WTC11 (cell line): ENCODE measurements at places on chromosomes 5 and 9.

GRCh38 chr9:26234865-26235264, 556.6 kb upstream of the TUSC1 start:
- DNase-seq, result no peak
- no peak overlapping the region for H3K4me3 ChIP-seq
- no peaks in the 10 kb centered on the region; the same call in 1 of the 2 replicates for H3K27me3 ChIP-seq

- no peaks in the 10 kb centered on the region for H3K27me3 ChIP-seq
- no peak overlapping the region for H3K4me3 ChIP-seq
Measured at GRCh38 chr5:87729781-87730180, 317.1 kb upstream of the CCNH start.

DNA sequence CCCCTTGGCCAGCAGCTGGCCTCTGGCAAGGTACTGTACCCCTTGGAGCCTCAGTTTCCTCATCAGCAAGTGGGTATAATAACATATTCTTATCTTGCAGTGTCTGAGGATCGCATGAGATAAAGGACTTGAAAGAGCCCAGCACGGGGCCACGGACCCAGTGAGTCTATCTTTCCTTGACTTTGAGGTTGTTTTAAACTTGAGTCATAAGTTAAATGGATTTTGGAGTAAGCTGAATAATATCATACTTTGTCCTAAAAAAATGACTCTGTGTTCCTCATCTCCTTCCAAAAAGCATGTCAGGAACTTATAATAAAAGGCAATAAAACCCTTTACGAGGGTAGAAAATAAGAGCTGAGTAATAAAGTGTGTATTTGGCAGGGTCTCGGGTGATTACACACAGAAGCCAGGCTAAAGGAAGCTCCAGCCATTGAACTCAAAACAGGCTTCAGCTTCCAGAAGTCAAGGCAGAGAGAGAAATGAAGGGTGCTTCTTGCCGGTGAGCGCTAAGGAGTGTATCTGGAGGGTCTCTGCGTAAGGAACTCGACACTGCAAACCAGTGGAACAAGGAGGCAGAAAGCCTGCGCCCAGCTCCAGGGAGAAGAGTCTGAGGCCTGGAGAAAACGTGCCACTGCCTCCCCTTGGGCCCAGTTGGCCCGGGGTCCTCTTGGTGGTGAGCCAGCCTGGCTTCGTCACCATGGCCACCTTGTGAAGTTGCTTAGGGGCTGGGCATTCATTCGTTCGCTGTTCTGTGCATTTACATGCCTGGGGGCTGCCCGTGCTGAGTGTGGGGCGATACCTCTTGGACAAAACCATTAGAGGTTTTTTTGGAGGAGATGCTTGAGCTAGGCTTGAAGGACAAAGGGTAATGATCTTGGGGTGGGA, 72.4 kb upstream of the PHYKPL start:
- H3K27ac ChIP-seq, result no peak overlapping the region
- peaks cover 13% of the 10 kb centered on the region for H3K4me1 ChIP-seq
- peaks cover 2% of the 10 kb centered on the region; the same call in 1 of the 2 replicates for H3K36me3 ChIP-seq
- DNase-seq, result peak; percentile 7
- no peaks in the 10 kb centered on the region; the same call in 1 of the 2 replicates for H3K27me3 ChIP-seq
- H3K4me3 ChIP-seq, result no peak overlapping the region

GRCh38 chr9:110334183-110334582, 3.5 kb downstream of the TXNDC8 start:
- H3K36me3 ChIP-seq, result no peaks in the 10 kb centered on the region
- no peak for DNase-seq
- H3K4me1 ChIP-seq, result no peaks in the 10 kb centered on the region
- H3K27ac ChIP-seq, result no peak overlapping the region
- no peak overlapping the region for H3K4me3 ChIP-seq

DNA sequence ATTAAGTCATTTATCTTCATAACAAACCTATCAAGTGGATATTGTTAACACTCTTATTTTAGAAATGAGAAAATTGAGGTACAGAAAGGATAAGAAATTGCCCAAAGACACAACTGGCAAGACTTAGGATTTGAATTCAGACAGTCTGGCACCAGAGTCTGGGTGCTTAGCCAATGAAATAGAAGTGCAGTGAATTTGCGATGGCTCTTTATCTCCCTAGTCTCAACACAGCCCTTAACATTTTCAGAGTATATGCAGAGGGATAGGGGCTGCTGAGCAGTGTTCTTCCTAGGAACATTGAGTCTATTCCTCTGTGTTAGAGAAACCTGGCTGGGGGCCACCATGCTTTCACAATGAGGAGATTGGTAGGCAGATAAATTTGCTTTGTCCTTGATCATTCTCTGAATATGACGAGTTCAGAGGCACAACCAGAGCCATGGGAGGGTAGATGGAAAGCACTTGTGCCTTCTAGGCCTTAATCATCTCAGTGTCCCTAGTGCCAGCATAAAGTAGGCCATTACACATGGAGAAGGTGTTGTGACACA, 6.1 kb upstream of the FSD1L start:
- no peak for DNase-seq
- H3K4me3 ChIP-seq, result no peak overlapping the region
- H3K36me3 ChIP-seq, result no peaks in the 10 kb centered on the region
- no peak overlapping the region for H3K27ac ChIP-seq

DNA sequence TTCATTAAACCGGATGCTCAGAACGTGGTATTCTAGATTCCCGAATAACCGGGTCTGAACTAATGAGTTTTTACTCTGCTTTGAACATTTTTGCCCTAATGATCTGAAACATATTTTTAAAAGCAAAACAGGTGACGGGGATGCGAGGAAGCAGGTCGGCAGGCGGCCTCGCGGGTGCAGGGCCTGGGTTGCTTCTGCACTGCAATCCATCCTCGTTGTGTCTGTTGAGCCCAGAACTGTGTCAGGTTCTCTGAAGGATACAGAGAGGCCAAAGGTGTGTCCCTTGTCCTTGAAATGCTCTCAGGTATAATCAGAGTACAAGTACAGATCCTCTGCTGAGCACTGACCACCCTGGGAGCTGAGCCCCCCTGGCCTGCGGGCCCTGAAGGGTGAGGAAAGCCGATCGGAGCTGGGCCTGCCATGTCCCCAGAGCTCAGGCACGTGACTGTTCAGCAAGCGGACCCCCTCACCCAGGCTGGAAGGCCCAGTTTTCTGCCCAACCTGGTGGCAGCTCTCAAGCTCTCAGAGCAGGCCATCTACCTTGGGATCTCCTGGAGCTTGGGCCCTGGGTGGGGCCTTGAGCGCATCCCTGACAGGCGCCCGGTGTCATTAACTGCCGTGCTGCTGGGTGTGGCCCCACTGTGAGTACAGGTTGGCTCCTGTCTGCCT, 151.8 kb downstream of the OLFM1 start:
- peaks cover 1% of the 10 kb centered on the region; the same call in 1 of the 2 replicates for H3K27me3 ChIP-seq
- DNase-seq, result no peak
- no peak overlapping the region for H3K4me3 ChIP-seq
- H3K4me1 ChIP-seq, result peaks cover 9% of the 10 kb centered on the region; the same call in 1 of the 2 replicates
- no peaks in the 10 kb centered on the region for H3K36me3 ChIP-seq

- peaks cover 6% of the 10 kb centered on the region for H3K36me3 ChIP-seq
- no peak overlapping the region for H3K4me3 ChIP-seq
- no peak for DNase-seq
- no peak overlapping the region for H3K27ac ChIP-seq
- peaks cover 31% of the 10 kb centered on the region for H3K4me1 ChIP-seq
Measured at GRCh38 chr9:94153905-94154304, 69.6 kb downstream of the PTPDC1 start.

GRCh38 chr9:123867034-123867433, 62.9 kb downstream of the DENND1A start:
- no peak overlapping the region for H3K27ac ChIP-seq
- H3K4me1 ChIP-seq, result peaks cover 71% of the 10 kb centered on the region
- DNase-seq, result no peak
- no peak overlapping the region for H3K4me3 ChIP-seq
- H3K36me3 ChIP-seq, result no peaks in the 10 kb centered on the region
- H3K27me3 ChIP-seq, result peaks cover 20% of the 10 kb centered on the region

- no peak overlapping the region; the same call in 1 of the 2 replicates for H3K27ac ChIP-seq
- DNase-seq, result no peak
- H3K4me3 ChIP-seq, result no peak overlapping the region
Measured at GRCh38 chr5:26791433-26791832, 247.0 kb downstream of the CDH9 start.

DNA sequence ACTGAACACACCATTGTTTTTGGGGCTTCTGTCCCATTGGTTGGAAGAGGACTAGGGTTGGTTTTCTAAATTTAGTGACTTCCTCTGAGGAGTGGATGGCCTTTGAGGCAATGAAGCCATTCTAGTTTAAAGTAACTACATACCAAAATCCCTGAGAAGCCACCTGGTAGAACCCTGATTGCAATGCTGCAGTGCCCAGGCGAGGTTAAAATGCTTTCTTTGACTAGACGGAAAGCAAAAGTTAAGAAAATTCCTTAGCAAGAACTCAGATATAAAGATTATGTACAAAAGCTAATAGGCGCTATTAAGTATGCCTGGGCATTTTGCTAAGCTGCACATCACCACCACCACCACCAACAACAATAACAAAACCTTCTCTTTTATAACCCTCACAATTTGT, 20.6 kb downstream of the GLRX start:
- H3K36me3 ChIP-seq, result no peaks in the 10 kb centered on the region
- no peak overlapping the region for H3K27ac ChIP-seq
- H3K27me3 ChIP-seq, result no peaks in the 10 kb centered on the region
- no peak for DNase-seq

DNA sequence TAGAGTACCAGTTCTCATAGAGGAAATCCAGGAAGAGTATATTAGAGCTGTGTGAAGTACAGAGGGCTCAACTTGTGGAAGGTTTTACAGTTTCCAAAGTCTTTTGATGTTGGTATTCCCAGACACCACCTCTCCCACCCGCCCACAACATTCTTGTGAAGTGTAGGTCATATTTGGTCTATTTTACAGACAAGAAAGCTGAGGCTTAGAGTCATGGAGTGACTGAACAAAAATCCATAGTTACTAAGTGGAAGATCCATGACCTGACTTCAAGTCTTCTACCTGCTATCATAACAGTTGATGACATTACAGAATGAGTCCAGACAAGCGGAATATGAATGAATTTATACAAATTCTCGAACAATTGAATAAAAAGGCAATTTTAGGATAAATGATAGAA, 187.1 kb upstream of the RPS23 start:
- no peak overlapping the region for H3K27ac ChIP-seq
- no peaks in the 10 kb centered on the region for H3K27me3 ChIP-seq
- peaks cover 4% of the 10 kb centered on the region; the same call in 1 of the 2 replicates for H3K36me3 ChIP-seq
- no peak for DNase-seq
- peaks cover 4% of the 10 kb centered on the region for H3K4me1 ChIP-seq

DNA sequence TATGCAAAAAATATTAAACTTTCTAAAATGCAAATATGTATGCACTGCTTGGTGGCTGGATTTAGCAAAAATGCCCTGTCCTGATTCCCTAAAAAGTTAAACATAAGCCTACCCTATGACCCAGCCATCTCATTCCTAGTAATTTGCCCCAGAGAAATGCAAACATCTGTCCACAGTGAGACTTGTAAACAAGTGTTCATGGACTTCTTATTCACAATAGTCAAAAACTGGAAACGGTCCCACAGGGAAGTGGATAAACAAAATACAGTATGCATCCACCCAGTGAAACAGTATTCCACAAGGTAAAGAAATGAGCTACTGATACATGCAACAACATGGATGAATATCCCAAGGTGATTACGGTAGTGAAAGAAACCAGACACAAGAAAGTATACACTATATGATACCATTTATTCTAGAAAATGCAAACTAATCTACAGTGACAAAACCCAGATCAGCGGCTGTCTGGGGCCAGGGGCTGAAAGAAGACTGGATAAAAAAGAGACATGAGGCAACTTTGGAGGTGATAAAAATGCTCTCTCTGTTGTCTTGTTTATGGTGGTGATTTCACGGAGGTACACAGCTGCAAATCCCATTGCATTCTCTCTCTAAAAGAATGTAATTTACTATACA, 277.3 kb downstream of the GLIS3 start:
- DNase-seq, result no peak
- H3K27ac ChIP-seq, result no peak overlapping the region
- peaks cover 5% of the 10 kb centered on the region for H3K4me1 ChIP-seq
- no peak overlapping the region for H3K4me3 ChIP-seq

GRCh38 chr9:127786773-127787104, 905 bp downstream of the CDK9 start:
- peak overlapping the region; percentile 97 for H3K4me3 ChIP-seq
- peak overlapping the region; percentile 93 for H3K27ac ChIP-seq
- DNase-seq, result no peak
- H3K27me3 ChIP-seq, result no peaks in the 10 kb centered on the region

DNA sequence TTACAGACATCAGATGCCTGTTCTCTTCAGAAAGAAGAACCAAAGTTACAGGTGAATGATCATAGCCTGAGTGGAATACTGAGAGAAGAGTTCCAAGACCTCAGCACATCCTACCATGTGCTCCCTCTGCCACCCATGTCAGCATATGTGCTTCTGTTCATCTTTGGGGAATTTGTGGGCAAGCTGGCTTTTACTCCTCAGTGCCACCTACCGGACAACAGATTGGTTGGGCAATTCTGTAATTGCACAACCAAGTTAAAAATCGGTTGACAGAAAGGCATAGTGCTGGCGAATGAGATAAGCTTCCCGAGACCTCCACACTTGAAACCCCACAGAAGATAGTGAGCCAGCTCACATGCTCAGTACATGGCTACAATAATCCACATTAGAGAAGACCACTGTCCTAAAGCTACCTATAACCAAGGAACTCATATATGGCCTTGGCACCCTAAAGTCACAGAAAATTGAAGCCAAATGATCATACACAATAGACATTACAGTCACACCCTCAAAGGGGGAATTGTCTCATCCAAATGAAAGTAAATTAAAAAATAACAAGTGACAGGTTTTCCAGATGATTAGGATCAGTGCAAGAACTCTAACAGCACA, 1238.0 kb upstream of the NUDT12 start:
- no peaks in the 10 kb centered on the region for H3K36me3 ChIP-seq
- no peak overlapping the region for H3K4me3 ChIP-seq
- peak; percentile 31 for DNase-seq
- H3K27ac ChIP-seq, result no peak overlapping the region
- peaks cover 4% of the 10 kb centered on the region for H3K27me3 ChIP-seq

GRCh38 chr9:23586906-23587305, 239.1 kb downstream of the ELAVL2 start:
- no peak overlapping the region for H3K4me3 ChIP-seq
- H3K36me3 ChIP-seq, result no peaks in the 10 kb centered on the region
- H3K27ac ChIP-seq, result no peak overlapping the region
- no peak for DNase-seq
- peaks cover 33% of the 10 kb centered on the region for H3K4me1 ChIP-seq

DNA sequence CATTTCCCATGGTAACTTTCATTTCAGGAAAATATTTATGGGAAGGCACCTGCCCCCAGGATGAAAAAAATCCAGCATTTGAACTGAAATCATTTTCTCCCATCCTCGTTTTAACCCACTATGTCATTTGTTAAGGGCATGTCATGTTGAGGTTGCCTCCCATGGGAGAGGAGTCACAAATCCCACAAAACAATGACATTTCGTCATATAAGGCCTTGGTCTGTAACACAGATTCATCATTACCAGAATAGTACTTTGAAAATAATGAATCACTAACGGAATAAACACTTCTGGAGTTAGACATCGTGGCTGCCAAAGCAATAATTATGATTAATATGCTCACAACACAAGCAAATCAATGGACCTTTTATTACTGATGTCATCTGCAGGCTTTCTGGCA, 274.1 kb downstream of the NDUFS4 start:
- H3K27me3 ChIP-seq, result no peaks in the 10 kb centered on the region
- H3K4me1 ChIP-seq, result no peaks in the 10 kb centered on the region
- no peak for DNase-seq

- no peaks in the 10 kb centered on the region; the same call in 1 of the 2 replicates for H3K27me3 ChIP-seq
- peaks cover 8% of the 10 kb centered on the region; the same call in 1 of the 2 replicates for H3K4me1 ChIP-seq
- H3K36me3 ChIP-seq, result no peaks in the 10 kb centered on the region
- no peak for DNase-seq
Measured at GRCh38 chr5:68757006-68757405, 336.8 kb upstream of the SLC30A5 start.

GRCh38 chr5:151134228-151134627, 23.4 kb downstream of the ANXA6 start:
- H3K27ac ChIP-seq, result no peak overlapping the region
- H3K36me3 ChIP-seq, result peaks cover 56% of the 10 kb centered on the region
- H3K4me1 ChIP-seq, result peaks cover 3% of the 10 kb centered on the region; the same call in 1 of the 2 replicates
- DNase-seq, result no peak
